Fibroblast of skin of right quadriceps (primary cell): ENCODE measurements at places on chromosomes 7 and 10.

- DNase-seq, result peak; percentile 2
These were observed 23.0 kb downstream of the ASB15 start for GRCh38 chr7:123624527-123625183.

GRCh38 chr10:4053940-4054339 is 268.9 kb upstream of the KLF6 start:
- no peak for DNase-seq

DNA sequence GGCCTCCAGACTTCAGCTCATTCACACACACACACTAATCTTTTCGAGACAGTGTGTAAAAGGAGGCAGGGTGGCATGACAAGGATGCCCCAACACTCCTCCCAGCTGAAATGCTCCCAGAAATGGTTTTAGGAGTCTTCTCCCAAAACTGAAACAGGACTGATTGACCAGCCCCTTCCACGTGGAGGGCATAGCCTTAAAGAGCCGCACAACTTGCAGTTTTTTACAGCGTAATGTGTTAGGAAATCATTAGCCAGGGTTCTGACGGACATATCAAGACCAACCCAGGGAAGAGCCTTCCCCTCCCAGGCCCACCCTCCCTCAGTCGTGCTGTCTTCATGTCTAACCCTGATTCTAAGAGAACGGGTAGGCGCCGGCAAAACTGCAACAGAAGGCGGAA is 224.6 kb downstream of the TNS3 start:
- DNase-seq, result no peak

GRCh38 chr7:85749696-85750453 is 563.0 kb upstream of the SEMA3D start:
- no peak for DNase-seq

GRCh38 chr7:12583922-12584321 is 13.4 kb downstream of the SCIN start:
- DNase-seq, result no peak

DNA sequence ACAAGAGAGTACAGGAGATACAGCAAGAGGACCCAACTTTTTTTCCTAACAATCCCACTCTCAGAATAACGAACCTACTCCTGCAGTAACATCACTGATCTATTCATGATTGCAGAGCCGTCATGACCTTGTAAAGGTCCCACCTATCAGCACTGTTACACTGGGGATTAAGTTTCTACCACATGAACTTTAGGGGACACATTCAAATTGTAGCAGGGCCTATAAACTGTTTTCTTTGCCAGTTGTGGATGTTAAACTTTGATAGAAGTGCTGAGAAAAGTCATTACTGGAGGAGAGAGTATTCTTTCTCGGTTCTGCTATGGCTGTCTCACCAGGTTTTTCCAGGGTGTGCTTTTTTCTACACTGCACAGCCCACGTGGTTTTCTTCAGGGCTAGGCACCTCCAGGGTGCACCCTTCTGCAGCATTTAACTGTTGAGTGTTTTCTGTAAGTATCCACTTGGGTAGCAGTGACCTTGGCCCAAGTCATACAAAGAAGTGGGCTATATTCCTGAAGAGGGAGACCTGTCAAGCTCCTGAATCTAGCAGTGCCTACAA is 131.6 kb upstream of the AHR start:
- DNase-seq, result no peak

DNA sequence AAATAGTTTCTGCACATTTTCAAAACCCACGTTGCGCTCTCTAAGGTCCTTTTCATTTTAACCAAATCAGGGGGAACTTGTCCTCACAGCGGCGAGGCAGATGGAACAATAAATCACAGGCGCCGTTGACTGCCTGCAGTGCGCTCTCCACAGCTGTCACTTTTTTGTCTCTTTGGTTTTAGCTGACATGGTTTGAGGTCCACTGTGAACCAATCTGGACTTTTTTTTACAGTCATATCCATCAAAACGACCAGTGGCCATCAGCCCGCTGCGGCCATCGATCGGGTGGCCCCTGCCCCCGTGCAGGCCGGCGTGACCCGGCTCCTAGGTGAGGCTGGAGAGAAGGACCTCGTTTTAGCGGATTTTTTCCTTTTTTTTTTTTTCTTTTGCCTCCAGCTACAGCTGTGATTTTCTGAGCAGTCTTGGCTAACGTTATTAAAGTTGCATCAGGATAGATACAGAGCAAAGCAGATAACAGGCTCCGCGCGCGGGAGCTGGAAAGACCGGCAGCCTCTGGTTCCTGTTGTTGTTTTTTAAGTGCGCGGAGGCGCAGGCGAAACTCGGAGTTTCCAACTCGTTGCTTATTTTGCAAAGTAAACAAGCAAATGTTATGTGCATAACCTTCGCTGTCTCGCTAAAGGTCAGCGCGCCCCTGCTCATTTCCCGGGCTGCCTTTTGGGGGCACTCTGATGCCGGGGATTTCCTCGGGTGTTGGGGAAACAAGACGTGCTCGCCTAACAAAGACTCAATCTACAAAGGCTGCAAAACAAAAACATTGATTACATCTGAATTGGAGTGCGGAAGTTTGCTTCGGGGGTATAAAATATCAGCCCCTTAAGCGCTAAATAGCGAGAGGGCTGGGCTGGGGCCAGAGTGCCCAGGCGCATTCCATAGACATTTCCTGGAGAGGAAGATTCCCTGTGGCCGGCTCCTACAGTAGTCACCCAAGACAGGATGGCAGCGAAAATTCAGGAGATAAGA is 414.8 kb upstream of the MKI67 start:
- DNase-seq, result peak; percentile 3

- no peak for DNase-seq
These were observed 207.3 kb upstream of the SH2B2 start for GRCh38 chr7:102079140-102080018.

- no peak for DNase-seq
These were observed 135.6 kb upstream of the RET start for GRCh38 chr10:42941295-42941644.

- no peak for DNase-seq
These were observed 77.9 kb upstream of the HECW1 start for GRCh38 chr7:43034535-43035002.

- DNase-seq, result no peak
These were observed 242.2 kb downstream of the ARL4A start for GRCh38 chr7:12929476-12930140.

- DNase-seq, result no peak
These were observed 95.3 kb downstream of the WDR11 start for GRCh38 chr10:120946497-120946896.

DNA sequence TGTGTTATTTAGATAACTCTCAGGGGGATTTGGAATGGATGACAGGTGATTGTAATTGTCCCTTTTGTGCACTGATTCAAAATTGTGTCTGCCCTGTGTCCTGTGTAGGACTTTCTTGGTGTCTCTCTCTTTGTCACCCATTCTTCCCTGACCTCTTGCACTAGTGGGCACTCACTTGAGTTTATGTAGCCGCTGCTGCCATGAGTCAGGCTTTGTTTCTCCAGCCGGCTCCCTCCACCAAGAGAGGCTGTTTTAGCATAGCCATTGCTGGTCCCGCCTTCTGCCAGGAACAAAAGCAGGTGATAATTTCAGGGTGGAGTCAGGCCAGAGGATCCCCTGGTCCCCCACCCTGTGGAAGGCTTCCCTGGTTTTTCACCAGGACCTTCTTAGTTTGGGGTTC is 8.4 kb downstream of the COL17A1 start:
- no peak for DNase-seq

GRCh38 chr7:33895025-33895804 is 10.1 kb upstream of the BMPER start:
- DNase-seq, result peak; percentile 76

GRCh38 chr10:72291019-72291532 is 17.4 kb downstream of the DDIT4 start:
- DNase-seq, result no peak

GRCh38 chr7:44382459-44383265 is 57.3 kb upstream of the CAMK2B start:
- no peak for DNase-seq

GRCh38 chr7:71511361-71511807 is 379.4 kb downstream of the GALNT17 start:
- DNase-seq, result no peak

- no peak for DNase-seq
These were observed 58.2 kb downstream of the PTPRN2 start for GRCh38 chr7:158529181-158530096.

DNA sequence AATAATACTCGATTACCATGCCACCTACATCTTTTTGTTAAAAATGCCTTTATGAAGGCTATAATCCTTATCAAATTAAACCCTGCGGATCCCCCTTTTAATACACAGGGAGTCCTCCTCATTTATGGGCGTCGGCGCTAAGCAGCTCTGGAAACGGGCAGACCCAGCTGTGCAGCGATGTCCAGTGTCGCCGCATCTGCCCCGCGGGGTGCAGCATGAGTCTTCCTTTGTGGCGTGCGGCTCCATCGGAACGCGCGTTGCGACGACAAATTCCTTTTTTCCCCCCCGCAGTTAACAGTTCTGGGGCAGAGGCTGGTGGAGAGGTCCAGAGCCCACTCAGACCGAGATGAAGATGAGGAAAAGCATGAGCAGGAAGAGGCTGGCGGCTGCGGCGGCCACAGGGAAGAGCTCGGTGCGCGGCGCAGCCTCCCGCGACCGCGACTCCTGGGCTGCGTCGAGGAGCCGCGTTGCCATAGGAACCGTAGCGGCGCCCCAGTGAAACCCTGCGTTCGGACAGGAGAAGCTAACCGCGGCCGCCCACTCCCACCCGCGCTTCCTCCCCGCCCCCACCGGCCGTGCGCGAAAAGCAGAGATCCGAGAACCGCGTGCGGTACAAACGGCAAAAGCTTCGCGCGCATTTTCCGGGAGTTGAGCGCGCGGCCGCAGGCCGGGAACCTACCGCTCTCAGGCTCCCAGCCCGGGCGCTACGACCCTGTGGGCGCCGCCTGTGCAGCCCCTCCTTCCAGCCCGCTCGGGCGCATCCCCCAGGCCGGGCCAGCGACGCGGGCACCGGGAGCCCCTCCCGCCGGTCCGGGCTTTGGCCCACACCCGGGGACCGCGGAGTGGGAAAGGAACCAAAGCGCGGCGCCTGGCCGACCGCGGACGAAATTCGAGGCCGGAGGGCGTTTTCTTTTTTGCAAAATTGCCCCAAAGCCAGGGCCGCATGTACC is 130.6 kb downstream of the SPAG6 start:
- peak; percentile 13 for DNase-seq

GRCh38 chr10:33418301-33418700 is 83.8 kb upstream of the NRP1 start:
- no peak for DNase-seq

- no peak for DNase-seq
These were observed 55.8 kb downstream of the AKR1C4 start for GRCh38 chr10:5252177-5253037.

GRCh38 chr10:62047228-62047892 is 145.9 kb downstream of the ARID5B start:
- DNase-seq, result no peak

GRCh38 chr10:11293332-11293731 is 275.7 kb downstream of the CELF2 start:
- DNase-seq, result no peak

GRCh38 chr7:94277236-94277635 is 117.5 kb upstream of the COL1A2 start:
- DNase-seq, result no peak

- peak; percentile 31 for DNase-seq
These were observed 104.1 kb downstream of the ZNF467 start for GRCh38 chr7:149669121-149669818.

DNA sequence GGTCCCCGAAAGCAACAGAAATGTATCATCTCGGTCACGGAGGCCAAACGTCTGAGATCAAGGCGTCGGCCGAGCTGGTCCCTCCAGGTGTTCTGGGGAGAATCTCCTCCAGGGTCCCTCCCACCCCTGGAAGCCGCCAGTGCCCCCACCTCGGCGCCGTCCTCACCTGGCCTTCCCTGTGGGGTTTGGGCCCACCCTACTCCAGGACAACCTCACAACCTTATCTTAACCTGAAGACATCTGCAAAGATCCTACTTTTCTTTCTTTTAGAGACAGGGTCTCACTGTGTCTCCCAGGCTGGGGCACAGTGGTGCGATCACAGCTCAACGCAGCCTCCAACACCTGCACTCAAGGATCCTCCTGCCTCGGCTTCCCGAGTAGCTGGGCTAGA is 33.4 kb downstream of the ADAP1 start:
- DNase-seq, result no peak

DNA sequence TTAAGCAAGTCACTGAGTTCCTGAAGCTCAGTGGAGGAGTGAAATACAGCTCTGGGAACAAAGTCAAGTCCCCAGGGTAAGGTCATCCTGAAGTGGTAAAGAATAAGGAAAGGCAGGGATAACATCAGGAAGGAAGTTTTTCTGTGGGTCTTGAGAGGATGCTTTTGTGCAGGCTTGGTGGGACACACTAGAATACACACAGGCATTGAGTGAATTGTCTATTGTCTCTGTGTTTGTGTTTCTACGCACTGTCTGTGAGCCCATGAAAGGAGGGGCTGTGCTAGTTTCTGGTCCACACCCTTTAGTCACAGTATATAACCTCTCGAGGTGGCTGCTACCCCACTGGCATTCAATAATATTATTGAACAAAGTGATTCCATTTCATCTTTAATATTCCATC is 95.8 kb upstream of the ABCB5 start:
- DNase-seq, result no peak

GRCh38 chr10:84007482-84007881 is 131.8 kb upstream of the GHITM start:
- no peak for DNase-seq

- no peak for DNase-seq
These were observed 1.5 kb upstream of the CFAP46 start for GRCh38 chr10:132943791-132944404.

DNA sequence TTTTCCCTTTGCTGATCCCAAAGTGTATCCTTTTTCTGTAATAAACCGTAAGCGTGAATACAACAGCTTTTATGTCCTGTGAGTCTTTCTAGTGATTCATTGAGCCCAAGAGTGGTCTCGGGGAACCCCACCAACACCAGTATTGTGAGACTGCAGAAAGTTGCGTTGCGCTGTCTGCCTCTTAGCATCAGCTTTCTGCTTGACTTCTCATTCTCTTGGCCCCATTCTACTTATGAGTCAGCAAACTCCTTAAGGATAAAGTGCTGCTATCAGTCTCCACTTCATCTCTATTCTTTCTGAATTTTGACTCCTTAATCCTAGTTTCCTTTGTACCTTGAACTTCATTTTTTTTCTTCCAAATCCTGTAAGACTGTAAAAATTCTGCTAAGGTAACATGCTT is 184.3 kb upstream of the MBL2 start:
- DNase-seq, result peak; percentile 4

GRCh38 chr10:23404461-23404980 is 34.4 kb upstream of the OTUD1 start:
- peak; percentile 32 for DNase-seq

DNA sequence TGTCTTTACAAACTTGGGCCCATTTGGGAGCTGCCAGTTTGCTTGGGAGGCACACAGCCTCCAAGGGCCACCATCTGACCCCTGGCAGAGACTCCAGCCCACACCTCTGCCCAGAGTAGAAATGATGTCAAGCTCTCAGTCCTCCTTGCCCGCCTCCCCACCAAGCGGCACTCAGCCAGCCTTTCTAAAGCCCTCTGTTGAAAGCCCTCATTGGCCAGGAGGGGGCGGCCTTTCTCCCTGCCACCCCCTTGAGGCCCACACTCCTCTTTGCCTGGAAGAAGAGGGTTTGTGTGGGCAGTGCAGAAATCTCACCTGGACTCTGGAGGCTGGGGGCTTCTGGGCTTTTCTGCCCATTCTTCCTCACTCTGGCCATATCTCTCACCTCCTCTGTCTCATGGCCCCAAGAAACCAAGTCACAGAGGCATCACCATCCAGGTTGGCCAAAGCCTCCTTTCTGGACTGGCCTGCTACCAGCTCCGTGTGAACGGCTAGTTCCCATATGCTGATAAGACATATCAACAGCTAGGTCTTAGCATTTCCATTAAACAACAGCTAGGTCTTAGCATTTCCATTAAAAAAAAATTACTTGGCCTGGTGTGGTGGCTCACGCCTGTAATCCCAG is 36.1 kb downstream of the UBTD1 start:
- DNase-seq, result peak; percentile 19
